ENCODE measurements at places on chromosomes 4 and X.

DNA sequence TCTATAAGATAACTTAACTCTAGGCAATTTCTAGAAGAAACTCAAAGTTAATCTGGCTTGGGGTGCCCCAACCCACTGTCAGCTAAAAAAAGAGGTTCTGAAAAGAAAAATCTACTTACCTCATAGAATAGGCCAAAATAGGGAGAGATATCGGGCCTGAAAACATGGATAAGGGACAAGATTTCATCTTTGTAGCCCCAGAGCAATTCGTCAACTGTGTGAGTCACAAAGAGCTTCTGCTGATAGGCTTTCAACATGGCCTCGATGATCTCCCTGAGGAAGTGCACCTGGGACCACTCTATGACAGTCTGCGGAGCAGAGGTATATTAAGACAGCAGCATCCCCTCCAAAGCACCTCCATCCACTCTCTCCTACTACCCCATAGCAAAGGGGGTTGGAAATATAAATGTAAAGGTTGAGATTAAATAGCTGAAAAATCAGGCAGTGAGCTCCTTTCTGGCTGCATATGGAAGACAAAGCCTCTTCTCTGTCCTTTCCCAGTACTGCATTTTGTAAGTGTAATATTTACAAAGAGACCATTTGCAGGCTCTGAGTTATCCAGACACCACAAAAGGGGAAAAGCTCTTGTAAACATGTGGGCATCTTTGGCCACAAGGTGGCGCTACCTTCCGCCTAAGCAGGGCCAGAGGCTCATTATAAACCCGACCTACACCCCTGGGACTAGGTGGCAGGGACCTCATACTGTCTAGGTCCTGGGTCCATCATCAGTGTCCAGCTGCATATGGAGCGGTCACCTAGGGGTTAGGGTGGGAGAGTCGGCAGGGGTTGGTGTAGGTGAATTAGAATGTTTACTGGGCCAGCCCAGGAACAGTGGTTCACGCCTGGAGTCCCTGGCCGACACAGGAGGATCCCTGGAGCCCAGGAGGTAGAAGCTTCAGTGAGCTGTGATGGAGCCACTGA lies 31.5 kb upstream of the NUP54 start:
- peak; percentile 76 for DNase-seq

- no peak for DNase-seq
Measured at GRCh38 chr4:158067646-158068045, 105.2 kb downstream of the GASK1B start.

GRCh38 chrX:40866893-40867292 lies 131.6 kb upstream of the MED14 start:
- no peak for DNase-seq

- no peak for DNase-seq
Measured at GRCh38 chr4:100952590-100952989, 394.7 kb downstream of the PPP3CA start.

- no peak for DNase-seq
Measured at GRCh38 chr4:75371915-75372314, 142.3 kb downstream of the RCHY1 start.

DNA sequence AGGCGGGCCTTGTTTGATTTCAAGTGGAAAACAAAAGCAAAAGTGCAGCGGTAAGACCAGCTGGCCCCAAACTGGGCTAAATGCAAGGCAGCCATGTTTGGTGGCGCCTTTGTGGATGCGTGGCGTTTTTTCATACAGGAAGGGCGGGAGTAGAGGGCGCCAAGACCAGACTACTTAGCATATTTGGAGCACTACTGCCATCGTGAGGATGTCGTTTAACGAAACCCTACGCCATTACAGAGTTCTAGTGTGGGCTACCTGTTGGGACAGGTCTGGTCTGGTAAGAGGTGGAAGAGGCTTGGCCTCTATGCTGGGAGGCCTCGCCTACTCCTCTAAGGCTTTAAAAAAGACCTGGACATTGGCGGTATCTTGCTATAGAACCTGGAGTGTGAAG lies 230.7 kb upstream of the STK26 start:
- DNase-seq: peak; percentile 87

Data from stimulated activated CD4-positive, alpha-beta T cell treated with anti-CD3 and anti-CD28 coated beads, Interleukin-1b, Interleukin-23, amount 100 ng/mL, for 4 hours (primary cell).